ENCODE measurements at places on chromosomes 2 and 18. TPM values are rescaled to one million over a fixed set of nuclear protein-coding genes. Genes with fewer than 3 reads are reported as not detected.

MC2R gene
- total RNA-seq: not detected

DNA sequence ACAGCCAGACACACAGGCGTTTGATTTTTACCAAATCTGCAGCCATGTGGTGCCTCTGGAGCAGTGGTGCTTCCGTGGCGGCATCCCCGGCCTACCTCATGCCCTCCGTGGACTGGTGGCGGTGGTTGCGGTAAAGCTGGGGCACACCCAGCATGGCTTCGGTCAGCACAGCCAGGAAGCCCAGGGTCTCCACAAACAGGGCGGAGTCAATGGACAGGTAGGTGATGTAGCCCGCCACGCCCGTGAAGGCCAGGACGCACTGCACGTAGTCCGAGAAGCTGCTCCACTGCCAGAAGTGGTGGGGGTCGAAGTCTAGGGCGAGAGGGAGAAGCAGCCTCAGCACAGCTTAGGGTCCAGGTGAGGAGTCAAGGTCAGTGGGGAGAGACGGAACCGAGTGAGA is 32.4 kb downstream of the SLC66A2 start:
- peak; percentile 6 for DNase-seq

AOX1 gene
- total RNA-seq: 4.1 TPM

DNA sequence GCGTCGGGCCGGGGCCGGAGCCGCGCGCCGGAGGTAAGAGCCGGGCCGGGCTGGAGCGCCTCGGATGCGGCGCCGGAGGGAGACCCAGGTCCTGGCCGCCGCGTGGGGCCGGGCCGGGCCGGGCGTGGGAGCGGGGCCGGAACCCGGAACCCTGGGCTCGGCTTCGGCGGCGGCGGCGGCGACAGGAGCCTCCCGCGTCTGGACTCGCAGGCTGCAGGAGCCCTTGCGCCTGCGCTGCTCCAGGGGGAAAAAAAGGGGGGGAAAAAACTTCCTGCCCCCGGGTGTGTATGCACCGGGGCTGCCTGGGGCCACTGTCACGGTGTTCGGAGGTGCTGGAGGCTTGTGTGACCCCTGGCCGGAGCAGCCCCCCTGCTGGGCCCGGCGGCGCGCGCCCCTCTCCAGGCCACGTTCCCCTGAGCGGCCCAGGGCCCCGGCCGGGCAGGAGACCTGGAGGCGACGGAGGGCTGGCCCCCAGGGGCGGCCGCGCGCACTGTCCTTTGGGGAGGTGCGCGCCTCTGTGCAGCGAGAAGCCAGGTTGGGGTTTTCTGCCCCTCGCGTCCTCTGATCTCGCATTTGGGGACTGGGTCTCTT is 864 bp downstream of the KLHL29 start:
- peak; percentile 16 for DNase-seq

GRCh38 chr18:12599543-12599942 is 58.4 kb downstream of the SPIRE1 start:
- DNase-seq: no peak

- no peak for DNase-seq
These were observed 43.4 kb downstream of the BCL2L11 start for GRCh38 chr2:111164078-111164477.

GRCh38 chr18:4267641-4268040 is 187.5 kb downstream of the DLGAP1 start:
- DNase-seq: no peak

- DNase-seq: peak; percentile 58
These were observed at the start of gene SH3YL1 for GRCh38 chr2:263774-264492. TSS of gene SH3YL1 (minus strand) at chr2:264032. CDS start at chr2:263984, 48 bp downstream.

DNA sequence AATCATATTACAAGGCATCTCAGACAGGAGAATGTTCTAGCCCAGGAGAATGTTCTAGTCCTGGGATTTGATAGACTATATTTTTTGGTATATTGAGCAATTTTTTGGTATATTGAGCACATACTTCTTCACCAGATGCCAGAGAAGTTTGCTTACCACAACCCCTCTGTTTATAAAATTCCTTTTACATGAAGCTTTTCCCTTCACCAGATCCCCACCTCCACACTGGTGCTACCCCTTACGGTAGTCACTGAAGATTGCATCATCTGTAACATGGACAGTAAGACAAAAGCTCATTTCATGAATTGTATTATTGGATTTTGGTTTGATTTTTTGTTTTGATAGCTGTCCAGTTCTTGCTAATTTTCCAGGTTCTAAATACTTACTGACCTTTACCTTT is 7.2 kb upstream of the HNMT start:
- DNase-seq: no peak

DNA sequence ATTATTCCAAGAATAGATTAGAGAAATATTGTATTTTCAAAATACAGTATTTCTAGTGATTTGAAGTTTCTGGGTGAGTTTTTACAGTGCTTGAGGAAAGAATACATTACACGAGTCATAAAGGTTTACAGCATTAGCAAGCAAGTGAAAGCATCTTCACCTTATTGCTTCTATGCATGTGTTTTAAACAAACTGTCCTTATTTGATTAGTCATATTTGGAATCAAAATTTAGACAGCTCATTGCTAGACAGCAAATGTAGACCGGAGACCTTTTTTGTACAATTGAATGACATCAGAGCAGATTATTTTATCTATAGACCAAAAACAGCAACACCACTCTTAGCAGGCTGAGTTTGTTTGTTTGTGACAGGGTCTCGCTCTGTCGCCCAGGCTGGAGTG is 69.2 kb downstream of the FAM161A start:
- no peak for DNase-seq

DNA sequence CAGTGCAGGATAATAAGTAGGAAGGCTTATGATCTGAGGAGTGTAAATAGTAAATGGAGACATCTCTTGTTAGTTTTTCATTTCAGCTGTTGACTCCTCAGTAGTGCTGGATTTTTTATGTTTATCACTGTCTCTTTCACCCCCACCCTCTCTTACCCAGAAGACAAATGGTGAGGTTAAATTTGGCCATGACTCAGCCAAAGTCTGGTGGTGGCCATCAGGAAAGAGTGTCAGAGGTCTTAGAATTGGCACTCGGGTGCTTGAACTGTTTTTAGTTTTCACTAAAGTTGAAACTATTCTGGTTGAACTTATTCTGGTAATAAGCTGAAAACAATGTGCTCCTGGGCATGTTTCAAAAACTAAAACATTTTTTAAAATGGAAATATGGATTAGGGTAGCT is 123.3 kb downstream of the FHOD3 start:
- no peak for DNase-seq

C2orf66 gene
- 0.38 TPM for total RNA-seq
